ENCODE measurements at places on chromosomes 12 and 14. TPM values are rescaled to one million over a fixed set of nuclear protein-coding genes. Genes with fewer than 3 reads are reported as not detected.

Gene FZD10
- total RNA-seq = not detected

Gene RNF212B
- total RNA-seq = not detected

GRCh38 chr14:73741876-73742519, 27.8 kb upstream of the PNMA1 start:
- H3K4me3 ChIP-seq = peak overlapping the region; percentile 76
- peak overlapping the region; percentile 98 for H3K27ac ChIP-seq
- peaks cover 77% of the 10 kb centered on the region for H3K4me1 ChIP-seq
- DNase-seq = peak; percentile 44
- H3K36me3 ChIP-seq = peaks cover 34% of the 10 kb centered on the region
- H3K27me3 ChIP-seq = no peaks in the 10 kb centered on the region

GRCh38 chr12:63961048-63961447, 116.5 kb downstream of the SRGAP1 start:
- no peak for DNase-seq
- H3K4me1 ChIP-seq = no peaks in the 10 kb centered on the region
- H3K27ac ChIP-seq = no peak overlapping the region

- no peaks in the 10 kb centered on the region for H3K36me3 ChIP-seq
- DNase-seq = no peak
- H3K27me3 ChIP-seq = no peaks in the 10 kb centered on the region
Measured at GRCh38 chr12:129941618-129942017, 37.8 kb upstream of the TMEM132D start.

All from activated CD4-positive, alpha-beta memory T cell treated with anti-CD3 and anti-CD28 coated beads, Interleukin-2, amount 10 ng/mL, durations not matched to agents 7 days and 5 days (primary cell).